Bronchial epithelial cell (primary cell): ENCODE measurements at places on chromosomes 5 and 9. TPM values are rescaled to one million over a fixed set of nuclear protein-coding genes. Genes with fewer than 3 reads are reported as not detected.

Gene ITK
- total RNA-seq: not detected in 2 replicates

DNA sequence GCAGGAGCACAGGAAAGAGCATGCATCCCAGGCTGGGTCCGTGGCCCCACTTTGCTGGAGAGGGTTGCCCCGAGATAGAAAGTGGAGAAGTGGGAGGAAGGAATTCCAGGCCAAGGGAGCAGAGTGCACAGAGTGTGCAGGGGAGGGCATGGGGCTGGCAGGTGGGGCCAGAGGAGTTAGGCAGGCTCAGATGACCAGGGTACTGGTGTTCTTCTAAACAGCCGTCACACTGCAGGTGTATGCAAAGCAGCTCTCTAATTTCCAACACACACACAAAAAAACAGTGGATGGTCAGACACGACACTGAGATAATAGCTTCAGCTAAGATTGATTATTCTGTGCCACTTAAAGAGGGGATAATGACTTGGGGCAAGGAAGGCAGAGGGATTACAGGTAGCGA lies 212.2 kb downstream of the MTRR start:
- DNase-seq: no peak

Gene SPRY4
- total RNA-seq: 0.51 and 1.3 TPM in 2 replicates

Gene SLIT3
- 0.79 and 1.7 TPM in 2 replicates for total RNA-seq

GRCh38 chr5:122111460-122111859 lies 17.9 kb upstream of the ZNF474 start:
- DNase-seq: no peak

GRCh38 chr9:129007035-129007765 lies 20.9 kb downstream of the SH3GLB2 start:
- no peak for DNase-seq

Gene MARCHF3
- total RNA-seq: 1.6 and 6.5 TPM in 2 replicates

Gene C7
- under 0.01 TPM in 1 of 2 replicates, not detected in the other for total RNA-seq

DNA sequence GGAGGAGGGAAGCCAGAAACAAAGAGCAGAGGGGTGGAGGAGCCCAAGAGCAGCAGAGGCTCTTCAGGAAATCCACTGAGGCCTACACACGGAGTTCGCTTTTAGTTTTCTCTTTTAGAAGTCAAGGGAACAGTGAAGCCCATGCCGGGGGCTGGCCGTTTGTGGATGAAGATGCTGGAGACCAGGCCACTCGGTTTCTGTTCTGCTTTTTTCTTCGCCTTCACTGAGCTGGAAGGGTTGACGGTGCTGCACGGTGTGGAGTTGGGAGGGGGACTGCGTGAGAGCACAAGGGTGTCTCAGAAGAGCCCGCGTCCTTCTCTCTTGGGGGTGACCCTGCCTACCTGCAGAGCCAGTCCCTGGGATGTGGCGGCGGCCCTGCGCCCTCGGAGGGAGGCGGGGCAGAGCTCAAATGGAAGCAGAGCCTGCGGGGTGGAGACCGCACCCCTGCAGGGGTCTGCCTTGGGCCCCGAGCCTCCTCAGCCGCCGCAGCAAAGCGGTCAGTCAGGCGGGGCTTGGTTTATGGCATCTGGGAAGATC lies 68.5 kb upstream of the CACNA1B start:
- DNase-seq: no peak

Gene SPEF2
- 0.77 and 1.1 TPM in 2 replicates for total RNA-seq

DNA sequence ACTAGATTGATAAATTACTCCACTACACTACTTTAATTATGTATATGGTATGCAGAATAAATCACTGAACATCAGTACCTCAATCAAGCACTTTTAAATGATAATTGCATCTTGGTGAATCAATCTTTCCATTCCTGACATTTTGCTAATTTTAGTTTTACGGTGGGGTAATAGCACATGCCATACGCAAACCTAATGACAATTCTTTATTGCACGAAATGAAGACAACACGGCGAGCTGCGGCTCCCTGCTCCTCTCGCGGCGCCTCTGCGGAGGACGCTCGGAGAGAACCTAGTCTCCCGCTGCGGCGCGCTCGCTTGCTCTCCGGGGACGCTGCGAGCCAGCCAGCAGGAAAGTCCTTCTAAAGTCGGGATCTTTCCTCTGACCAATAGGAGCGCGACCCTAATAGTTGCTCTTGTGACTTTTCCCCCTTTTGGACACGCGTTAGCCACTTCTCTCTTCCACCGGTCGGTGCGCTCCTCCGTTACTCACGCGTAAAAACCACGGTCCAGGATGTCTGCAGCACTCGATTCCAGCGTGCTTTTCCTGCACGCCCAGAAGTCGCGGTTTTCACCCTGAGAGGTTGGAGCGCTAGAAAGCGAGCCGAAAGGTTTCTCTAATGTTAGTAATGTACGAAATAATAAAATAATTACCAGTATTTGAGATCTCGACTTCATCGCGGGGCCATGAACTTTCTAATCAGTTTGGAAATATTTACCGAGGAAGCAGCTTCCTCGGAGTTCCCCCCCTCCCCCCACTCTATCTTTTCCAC lies 1.0 kb upstream of the MEF2C start:
- peak; percentile 27 for DNase-seq

Gene CYLC2
- total RNA-seq: not detected in 2 replicates

Gene DCANP1
- not detected in 2 replicates for total RNA-seq

Gene GPX3
- total RNA-seq: 79.0 and 182 TPM in 2 replicates

DNA sequence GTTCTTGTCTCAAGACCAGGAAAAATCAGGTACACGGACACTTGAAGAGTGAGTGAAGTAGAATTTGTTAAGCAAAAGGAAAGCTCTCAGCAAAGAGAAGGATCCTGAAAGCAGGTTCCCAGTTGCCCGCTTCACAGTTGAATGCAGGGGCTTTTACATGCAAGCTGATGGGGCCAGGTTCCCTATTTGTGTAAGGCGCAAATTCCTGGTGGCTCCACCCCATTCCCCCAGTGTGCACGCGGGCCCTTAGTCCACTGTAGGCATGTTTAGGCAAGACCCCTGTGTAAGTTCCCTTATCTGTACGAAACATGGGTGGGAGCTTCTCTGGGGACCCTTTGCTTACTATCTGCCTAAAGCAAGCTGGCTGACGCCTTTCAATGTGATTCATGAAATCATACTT lies 2.7 kb upstream of the AGTPBP1 start:
- DNase-seq: no peak

GRCh38 chr9:134396825-134397224 lies 70.6 kb downstream of the RXRA start:
- no peak for DNase-seq

Gene SLC25A2
- 0.13 TPM in 1 of 2 replicates, not detected in the other for total RNA-seq

DNA sequence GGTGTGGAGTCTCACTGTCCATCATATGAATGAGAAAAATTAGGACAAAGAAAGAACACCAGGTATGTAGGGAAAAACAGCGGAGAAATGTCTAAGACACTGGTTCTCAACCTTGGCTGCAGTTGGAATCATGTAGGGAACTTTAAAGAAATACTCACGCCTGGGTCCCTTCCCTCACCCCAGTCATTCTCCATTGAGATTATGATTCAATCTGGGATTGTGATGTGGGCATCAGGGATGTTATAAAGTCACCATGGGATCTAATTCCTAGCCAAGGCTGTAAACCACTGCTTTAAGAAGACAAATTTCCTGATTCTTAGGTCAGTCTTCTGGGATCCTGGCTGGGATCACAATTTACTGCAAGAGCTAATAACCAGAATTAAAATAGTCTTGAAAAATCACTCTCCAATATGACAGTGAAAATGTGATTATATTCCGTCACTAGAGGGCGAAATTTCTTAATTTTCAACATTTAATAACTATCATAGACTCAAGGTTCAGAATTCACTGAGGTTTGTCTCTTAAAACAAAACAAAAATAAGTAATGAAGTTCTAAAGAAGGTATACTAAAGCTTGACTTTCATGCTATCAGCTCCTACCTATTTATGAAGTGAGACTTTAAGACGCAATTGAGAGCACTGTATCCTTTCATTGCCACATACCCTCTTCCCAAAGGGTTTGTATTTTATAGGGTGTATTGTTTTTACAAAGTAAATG lies 60.5 kb downstream of the GLDC start:
- DNase-seq: peak; percentile 53

DNA sequence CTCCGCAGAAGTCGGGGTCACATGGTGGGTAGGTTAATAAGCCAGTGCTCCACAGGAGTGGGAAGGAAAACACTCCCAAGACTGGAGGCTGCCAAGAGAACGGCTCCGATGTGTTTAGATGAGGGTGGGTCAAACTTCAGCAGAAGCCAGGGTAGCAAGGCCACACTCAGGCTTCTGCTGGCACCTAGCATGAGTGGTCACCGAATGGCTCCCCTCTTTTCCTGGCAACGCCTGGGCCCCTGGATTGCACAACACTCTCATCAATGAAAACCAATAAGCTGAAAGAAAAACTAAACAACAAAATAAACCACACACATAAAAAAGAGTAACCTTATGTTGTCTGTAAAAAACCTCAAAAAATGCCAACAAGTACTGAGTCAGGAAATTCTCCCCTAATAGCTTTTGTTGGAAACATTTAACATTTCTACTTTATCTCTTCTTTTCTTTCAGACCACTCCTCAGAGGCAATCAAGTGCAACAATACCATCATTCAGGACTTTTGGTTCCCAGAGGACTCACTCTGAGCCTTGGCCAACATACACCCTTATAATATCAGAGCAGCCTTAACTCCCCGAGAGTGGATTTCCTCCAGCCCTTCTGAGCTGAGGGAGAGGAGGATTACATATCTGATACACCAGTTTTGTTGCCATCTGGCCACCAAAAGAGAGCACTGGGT lies 279.9 kb downstream of the ENC1 start:
- no peak for DNase-seq

Gene PDZD2
- 1.8 and 1.9 TPM in 2 replicates for total RNA-seq

DNA sequence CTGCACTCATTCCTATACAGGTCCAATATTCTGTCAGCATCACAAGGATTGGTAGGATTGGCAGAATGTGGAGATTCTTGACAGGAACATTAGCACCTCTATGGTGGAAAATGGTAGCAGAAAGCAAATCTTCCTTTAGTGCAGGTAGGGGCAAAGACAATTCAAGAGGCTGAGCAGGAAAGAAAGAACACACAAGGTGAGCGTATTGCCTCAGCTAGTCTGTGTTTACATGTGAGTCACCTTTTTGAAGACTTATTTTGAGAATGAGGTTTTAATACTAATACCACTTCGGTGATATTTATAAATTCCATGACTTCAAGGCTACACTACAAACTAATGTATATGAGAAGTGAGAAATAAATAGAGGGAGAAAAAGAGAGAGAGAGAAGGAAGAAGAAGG lies 717.0 kb downstream of the BRINP1 start:
- DNase-seq: peak; percentile 77

Gene DMGDH
- total RNA-seq: 11.6 and 15.1 TPM in 2 replicates

Gene OTP
- total RNA-seq: not detected in 2 replicates

- no peak for DNase-seq
These were observed 111.9 kb upstream of the SLIT3 start for GRCh38 chr5:169412831-169413230.

DNA sequence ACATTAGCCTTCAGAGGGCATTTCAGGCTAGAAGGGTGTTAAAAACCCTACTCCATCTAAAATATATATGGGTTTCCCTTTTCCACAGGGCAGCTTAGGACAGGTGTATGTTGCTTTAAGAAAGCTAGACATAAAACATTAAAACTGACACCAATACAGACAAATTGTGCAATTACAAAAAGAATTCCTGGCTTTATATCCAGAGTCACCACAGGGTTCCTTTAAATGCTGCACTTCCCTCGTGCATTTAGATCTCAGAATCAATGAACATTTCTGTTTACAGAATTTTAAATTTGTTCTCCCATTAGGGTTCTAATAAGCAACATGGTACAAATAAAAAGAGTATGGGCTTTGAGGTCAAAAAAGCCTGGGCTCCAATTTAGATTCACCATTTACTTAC lies 170.2 kb downstream of the MAPKAP1 start:
- DNase-seq: no peak

- DNase-seq: no peak
These were observed 75.3 kb upstream of the PJA2 start for GRCh38 chr5:109485030-109485429.

GRCh38 chr5:57494104-57495098 lies 11.8 kb upstream of the ACTBL2 start:
- peak; percentile 98 for DNase-seq

- DNase-seq: no peak
These were observed 231.3 kb downstream of the SEMA5A start for GRCh38 chr5:9314558-9314957.
